ENCODE measurements at places on chromosomes 7 and 10.

- DNase-seq = no peak
Measured at GRCh38 chr10:107443326-107443725, 278.8 kb upstream of the SORCS1 start.

DNA sequence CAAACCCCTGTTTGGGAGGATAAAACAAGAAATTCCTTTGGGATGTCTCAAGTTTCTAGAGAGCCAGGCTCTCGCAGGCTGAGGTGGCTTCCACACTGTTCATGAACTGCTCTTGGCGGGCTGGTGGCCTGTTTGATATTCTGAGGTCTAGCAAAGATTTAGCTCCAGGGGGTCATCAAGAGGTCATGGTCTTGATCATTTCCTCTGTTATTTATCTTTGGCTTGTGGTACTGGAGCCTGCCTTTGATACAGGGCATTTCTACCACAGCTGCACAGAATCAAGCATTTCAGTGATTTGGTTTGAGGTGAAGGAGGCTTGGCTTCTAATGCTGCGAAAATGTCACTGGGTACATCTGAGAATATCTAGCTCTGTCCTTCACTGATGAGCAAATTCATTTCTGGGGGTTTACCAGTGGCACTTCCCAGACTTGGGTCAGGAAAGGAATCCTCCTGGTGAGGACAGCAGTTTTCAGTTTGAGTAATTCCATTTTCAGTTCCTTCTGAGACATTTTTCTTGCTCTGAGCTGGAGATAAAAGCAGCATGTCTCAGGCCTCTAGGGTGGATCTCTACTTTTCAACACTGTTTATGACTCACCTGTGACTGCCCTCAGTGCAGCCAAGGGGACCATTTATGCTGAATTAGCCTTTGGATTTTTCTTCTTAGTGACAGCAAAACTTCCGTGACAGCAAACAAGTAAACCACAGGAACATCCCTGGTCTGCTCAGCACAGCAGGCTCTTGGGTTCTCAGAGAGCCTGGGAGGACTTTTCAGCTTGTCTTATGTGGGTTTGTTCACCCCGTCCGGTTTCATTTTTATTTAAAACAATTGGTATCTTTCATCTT, 312.0 kb downstream of the RNLS start:
- no peak for DNase-seq

GRCh38 chr10:67609996-67610793, 85.8 kb downstream of the CTNNA3 start:
- peak; percentile 46 for DNase-seq

DNA sequence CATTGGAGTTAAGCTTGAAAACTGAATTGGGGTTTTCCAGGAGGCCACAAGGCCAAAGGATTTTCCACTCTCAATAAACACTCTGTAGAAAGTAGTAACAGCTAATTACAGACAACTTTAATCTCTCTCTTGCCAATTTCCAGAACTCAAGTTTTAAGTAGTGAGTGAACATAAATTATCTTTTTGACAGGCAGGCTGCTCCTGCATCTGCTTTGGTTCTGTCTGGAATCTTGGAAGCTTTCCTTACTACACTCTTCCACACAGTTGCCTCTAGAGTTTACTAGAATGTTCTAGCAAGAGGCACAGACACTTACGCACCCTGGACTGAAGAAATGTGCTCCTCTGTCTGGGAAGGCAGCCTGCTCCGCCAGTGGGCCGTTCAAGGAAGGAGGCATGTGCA, 90.5 kb upstream of the WAC start:
- no peak for DNase-seq

DNA sequence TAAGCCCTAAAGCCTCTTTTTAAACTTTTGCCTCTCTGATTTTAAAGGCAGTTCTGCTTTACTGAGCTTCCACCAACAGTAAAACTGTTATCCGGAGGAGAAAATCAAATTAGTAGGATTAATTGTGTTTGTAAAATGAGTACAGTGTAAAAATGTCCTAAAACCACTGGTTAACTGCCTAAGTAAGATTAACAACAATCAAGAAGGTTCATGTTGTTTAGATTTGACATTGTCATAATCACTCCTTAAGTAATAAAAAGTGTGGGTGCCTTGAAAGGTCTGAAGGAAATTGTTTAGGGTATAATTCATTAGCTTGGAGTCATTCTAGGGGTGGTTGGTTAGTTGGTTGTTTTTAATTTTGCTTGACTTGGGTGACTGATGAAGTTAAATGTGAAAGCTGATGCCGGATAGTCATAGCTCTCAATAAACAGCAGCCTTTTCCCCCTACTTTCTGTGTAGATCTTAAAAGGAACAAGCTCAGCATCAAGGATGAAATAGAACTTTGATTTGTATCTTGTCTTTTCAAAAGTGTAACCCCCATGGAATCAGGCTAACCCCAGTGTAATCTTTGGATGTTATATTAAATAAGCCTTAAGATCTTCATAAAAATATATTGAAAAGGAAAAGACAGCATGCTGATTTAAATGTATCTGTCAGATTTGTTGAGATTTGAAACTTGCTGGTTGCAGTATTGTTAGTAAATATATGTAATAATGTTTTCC, 148.3 kb downstream of the ARID5B start:
- no peak for DNase-seq

DNA sequence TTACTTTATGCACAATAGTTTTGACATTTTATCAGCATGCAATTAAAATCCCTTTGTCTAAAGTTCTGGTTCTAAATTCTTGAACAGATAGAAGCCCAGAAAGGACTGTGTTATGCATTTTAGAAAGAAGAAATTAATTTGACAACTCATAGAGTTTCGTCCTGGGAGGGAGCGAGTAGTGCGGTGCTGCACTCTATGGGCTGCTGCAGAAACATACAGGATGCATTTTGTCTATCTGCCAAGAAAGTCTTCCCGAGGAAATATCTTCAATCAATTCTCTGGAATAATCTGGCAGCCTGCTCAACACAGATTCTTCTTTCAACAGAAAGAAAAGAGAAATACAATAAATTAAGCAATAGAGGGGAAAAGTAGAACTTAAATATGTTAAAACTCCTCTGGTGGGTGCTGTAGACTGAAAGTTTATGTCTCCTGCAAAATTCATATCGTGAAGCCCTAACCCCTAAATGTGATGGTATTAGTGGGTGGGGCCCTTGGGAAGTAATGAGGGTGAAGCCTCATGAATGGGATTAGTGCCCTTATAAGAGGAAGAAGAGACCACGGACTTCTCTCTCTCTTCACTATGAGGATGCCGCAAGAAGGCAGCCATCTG, 39.0 kb upstream of the IFRD1 start:
- peak; percentile 42 for DNase-seq
